Activated CD8-positive, alpha-beta T cell treated with anti-CD3 and anti-CD28 coated beads, Interleukin-2, amount 10 ng/mL, durations not matched to agents 7 days and 5 days (primary cell): ENCODE measurements at places on chromosomes 7 and 10. TPM values are rescaled to one million over a fixed set of nuclear protein-coding genes. Genes with fewer than 3 reads are reported as not detected.

- no peaks in the 10 kb centered on the region for H3K36me3 ChIP-seq
- no peak for DNase-seq
- no peak overlapping the region for H3K4me3 ChIP-seq
These were observed 249.4 kb downstream of the COBL start for GRCh38 chr7:51067258-51067657.

- DNase-seq: no peak
- peaks cover 13% of the 10 kb centered on the region for H3K4me1 ChIP-seq
These were observed 23.7 kb downstream of the GSDME start for GRCh38 chr7:24733414-24734060.

DNA sequence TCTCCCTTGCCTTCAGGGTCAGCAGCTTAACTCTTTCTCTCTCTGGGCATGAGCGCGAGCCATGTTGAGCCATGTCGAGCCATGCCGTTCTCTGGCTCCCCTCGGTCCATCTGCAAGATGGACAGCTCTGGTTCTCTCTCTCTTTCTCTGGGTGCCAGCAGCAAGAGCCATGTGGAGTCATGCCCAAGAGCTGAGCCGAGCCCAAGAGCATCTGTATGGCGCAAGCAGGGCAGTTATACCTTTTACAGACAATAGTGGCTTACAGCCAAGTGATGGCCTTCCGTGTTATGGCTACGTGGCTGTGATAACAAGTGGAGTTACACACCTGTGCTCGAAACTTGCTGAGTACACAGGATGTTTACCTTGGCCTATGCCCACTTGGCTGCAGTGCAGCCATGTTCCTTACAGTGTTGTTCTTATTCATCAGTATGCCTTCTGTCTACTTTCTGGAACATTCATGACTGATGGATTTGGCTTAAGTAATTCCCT is 327.7 kb downstream of the GLRX3 start:
- H3K4me1 ChIP-seq: no peaks in the 10 kb centered on the region
- H3K36me3 ChIP-seq: no peaks in the 10 kb centered on the region
- no peak overlapping the region for H3K27ac ChIP-seq
- peak; percentile 4 for DNase-seq

The MRPS33 gene
- total RNA-seq: 62.9 TPM

The HMX2 gene
- total RNA-seq: not detected

GRCh38 chr10:101453318-101453717 is 99.4 kb downstream of the BTRC start:
- no peak overlapping the region for H3K4me3 ChIP-seq
- no peak overlapping the region for H3K27ac ChIP-seq
- H3K4me1 ChIP-seq: peaks cover 15% of the 10 kb centered on the region
- no peaks in the 10 kb centered on the region for H3K36me3 ChIP-seq
- H3K27me3 ChIP-seq: peaks cover 39% of the 10 kb centered on the region

- no peak overlapping the region for H3K27ac ChIP-seq
- no peak overlapping the region for H3K4me3 ChIP-seq
- DNase-seq: no peak
- H3K4me1 ChIP-seq: peaks cover 2% of the 10 kb centered on the region
These were observed 57.0 kb upstream of the CDCA7L start for GRCh38 chr7:22002726-22003125.

The EPHB6 gene
- 7.0 TPM for total RNA-seq

The MYL10 gene
- total RNA-seq: not detected

GRCh38 chr10:1227510-1228402 is 171.6 kb downstream of the WDR37 start:
- H3K4me3 ChIP-seq: no peak overlapping the region
- peaks cover 4% of the 10 kb centered on the region for H3K27me3 ChIP-seq
- no peak overlapping the region for H3K27ac ChIP-seq
- no peaks in the 10 kb centered on the region for H3K4me1 ChIP-seq

- H3K27me3 ChIP-seq: no peaks in the 10 kb centered on the region
- no peak for DNase-seq
- no peak overlapping the region for H3K4me3 ChIP-seq
- no peaks in the 10 kb centered on the region for H3K36me3 ChIP-seq
- peaks cover 6% of the 10 kb centered on the region for H3K4me1 ChIP-seq
These were observed 6.2 kb downstream of the SLC26A4 start for GRCh38 chr7:107666790-107667189.

GRCh38 chr7:92740700-92741126 is 95.7 kb downstream of the CDK6 start:
- DNase-seq: no peak
- no peaks in the 10 kb centered on the region for H3K27me3 ChIP-seq
- peaks cover 57% of the 10 kb centered on the region for H3K36me3 ChIP-seq
- H3K27ac ChIP-seq: no peak overlapping the region

DNA sequence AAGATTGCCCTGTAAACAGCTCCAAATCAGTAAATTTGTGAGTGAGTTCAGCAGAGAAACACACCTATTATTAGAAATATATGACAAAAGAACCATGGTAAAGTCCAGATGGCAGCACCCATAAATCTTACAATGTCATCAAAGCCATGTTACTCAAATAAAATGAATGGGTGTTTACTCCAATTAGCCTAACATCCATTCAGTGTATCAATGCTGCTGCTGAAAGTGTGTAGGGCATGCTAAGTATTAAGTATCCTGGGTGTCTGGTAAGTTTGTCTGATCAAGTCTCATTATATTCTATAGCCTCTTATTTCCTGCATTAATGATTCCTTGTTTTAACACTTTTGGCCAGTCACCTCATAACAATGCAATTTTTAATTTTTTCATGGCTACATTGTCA is 185.5 kb upstream of the STEAP4 start:
- H3K4me3 ChIP-seq: no peak overlapping the region
- H3K36me3 ChIP-seq: no peaks in the 10 kb centered on the region
- no peaks in the 10 kb centered on the region for H3K4me1 ChIP-seq
- no peaks in the 10 kb centered on the region for H3K27me3 ChIP-seq
- H3K27ac ChIP-seq: no peak overlapping the region

The OR9A2 gene
- total RNA-seq: not detected

GRCh38 chr7:116621649-116622048 is 50.3 kb upstream of the MET start:
- H3K4me3 ChIP-seq: no peak overlapping the region
- H3K36me3 ChIP-seq: no peaks in the 10 kb centered on the region
- no peaks in the 10 kb centered on the region for H3K4me1 ChIP-seq
